ENCODE measurements at places on chromosomes 6 and 20.

GRCh38 chr20:20531283-20531682 lies 163.4 kb downstream of the INSM1 start:
- H3K36me3 ChIP-seq = peaks cover 35% of the 10 kb centered on the region
- no peak overlapping the region for H3K27ac ChIP-seq
- H3K4me1 ChIP-seq = peaks cover 3% of the 10 kb centered on the region
- no peaks in the 10 kb centered on the region for H3K27me3 ChIP-seq
- no peak for DNase-seq
- no peak overlapping the region for H3K4me3 ChIP-seq

- no peak for DNase-seq
- no peak overlapping the region for H3K27ac ChIP-seq
- no peak overlapping the region for H3K4me3 ChIP-seq
- no peaks in the 10 kb centered on the region for H3K36me3 ChIP-seq
Observed at GRCh38 chr6:106056746-106057390, 29.3 kb upstream of the PRDM1 start.

DNA sequence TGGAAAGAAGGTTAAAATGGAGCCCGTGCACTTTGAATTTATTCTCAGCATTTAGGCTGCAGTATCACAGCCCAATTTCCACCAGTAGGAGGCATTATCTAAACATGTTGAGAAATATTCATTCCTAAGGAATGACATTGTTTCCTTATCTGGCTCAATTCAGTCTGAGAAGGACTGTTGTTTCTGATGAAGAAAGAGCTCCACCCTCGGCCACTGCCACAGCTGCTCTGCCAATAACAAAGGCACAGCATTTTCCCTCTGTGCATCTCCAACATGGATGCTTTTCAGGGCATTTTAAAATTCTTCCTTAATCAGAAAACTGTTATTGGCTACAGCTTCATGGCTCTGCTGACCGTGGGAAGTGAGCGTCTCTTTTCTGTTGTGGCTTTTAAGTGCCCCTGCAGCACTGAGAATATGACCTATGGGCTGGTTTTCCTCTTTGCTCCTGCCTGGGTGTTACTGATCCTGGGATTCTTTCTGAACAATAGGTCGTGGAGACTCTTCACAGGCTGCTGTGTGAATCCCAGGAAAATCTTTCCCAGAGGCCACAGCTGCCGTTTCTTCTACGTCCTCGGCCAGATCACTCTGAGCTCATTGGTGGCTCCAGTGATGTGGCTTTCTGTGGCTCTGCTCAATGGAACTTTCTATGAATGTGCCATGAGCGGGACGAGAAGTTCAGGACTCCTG lies at the start of gene CALHM5:
Gene CALHM5 (plus strand): TSS at position 216 of the 687 bp plus-strand sequence. CDS start 58 bp downstream, at position 274.
- H3K27me3 ChIP-seq = no peaks in the 10 kb centered on the region
- H3K4me1 ChIP-seq = peaks cover 34% of the 10 kb centered on the region
- H3K4me3 ChIP-seq = peak within 1 kb of the TSS; percentile 64

DNA sequence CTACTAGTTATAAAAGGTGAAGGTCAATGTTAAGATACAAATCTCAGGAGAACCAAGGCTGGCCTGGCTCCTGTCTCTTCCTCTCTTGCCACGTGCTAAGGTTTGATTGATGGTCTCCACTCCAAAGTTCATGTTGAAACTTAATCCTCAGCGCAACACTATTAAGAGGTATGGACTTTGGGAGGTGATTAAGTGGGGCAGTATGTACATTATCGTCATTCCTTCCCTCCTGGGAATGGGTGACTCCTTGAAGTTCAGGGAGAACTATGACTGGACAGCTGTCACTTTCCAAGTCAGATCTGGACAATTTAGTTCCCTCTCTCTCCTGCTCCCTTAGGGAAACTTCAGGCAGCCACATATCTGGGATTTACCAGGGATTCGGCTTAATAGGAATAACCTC lies 50.5 kb downstream of the KCNK5 start:
- H3K36me3 ChIP-seq = peaks cover 43% of the 10 kb centered on the region
- peak overlapping the region; percentile 29 for H3K27ac ChIP-seq
- no peak overlapping the region for H3K4me3 ChIP-seq
- H3K4me1 ChIP-seq = no peaks in the 10 kb centered on the region

GRCh38 chr6:44685213-44685612 lies 297.7 kb downstream of the CDC5L start:
- DNase-seq = no peak
- H3K36me3 ChIP-seq = no peaks in the 10 kb centered on the region
- no peaks in the 10 kb centered on the region for H3K27me3 ChIP-seq
- H3K4me1 ChIP-seq = no peaks in the 10 kb centered on the region
- no peak overlapping the region for H3K4me3 ChIP-seq

- H3K4me3 ChIP-seq = no peak overlapping the region
- H3K4me1 ChIP-seq = peaks cover 13% of the 10 kb centered on the region
- no peak for DNase-seq
- H3K27ac ChIP-seq = no peak overlapping the region
Observed at GRCh38 chr6:116447052-116447451, 14.1 kb upstream of the CALHM6 start.

DNA sequence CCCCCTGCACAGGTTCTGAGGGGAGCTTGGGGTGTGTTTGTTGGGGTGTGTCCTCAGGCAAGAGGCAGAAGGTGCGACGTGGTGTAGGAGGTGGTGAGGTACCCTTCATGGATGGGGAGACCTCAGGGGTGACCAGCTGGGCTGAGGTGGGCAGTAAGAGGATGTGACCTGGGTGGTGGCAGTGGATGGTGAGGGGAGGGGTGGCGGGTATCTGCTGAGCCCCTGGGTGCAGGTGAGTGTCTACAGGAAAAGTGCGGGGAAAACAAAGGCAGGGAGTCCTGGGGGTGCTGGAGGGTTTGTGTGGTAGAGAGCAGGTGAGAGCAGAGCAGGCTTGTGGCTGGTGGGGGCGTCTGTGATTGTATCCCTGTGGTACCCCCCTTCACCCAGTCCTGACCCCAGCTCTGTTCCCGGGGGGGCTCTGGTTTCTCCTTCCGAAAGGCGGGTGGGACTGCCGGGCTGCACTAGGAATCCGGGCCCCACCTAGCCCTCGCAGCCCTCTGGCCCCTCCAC lies 631 bp downstream of the RAET1L start:
- no peaks in the 10 kb centered on the region for H3K4me1 ChIP-seq
- no peak for DNase-seq
- no peaks in the 10 kb centered on the region for H3K36me3 ChIP-seq
- no peak overlapping the region for H3K27ac ChIP-seq

DNA sequence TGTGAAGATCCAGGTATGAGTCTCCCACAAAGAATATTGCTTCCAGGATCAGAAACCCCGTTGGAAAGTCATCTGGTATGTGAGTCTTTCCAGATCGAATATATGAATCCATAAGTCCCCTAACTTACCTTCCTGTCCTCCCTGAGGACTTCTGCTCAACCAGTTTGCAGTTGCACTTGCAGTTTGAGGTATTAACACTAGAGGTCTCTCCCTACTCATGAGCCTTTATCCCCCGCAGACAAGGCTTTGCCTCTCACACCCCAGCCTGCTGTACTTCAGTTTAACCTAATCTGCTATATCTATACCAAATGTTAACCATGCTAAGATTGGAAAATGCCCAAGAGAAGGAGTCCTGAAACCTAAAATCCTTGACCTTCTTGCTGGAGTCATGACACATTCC lies 135.3 kb upstream of the DEFB112 start:
- H3K4me1 ChIP-seq = no peaks in the 10 kb centered on the region
- no peak for DNase-seq
- H3K27ac ChIP-seq = no peak overlapping the region
- no peaks in the 10 kb centered on the region for H3K36me3 ChIP-seq

DNA sequence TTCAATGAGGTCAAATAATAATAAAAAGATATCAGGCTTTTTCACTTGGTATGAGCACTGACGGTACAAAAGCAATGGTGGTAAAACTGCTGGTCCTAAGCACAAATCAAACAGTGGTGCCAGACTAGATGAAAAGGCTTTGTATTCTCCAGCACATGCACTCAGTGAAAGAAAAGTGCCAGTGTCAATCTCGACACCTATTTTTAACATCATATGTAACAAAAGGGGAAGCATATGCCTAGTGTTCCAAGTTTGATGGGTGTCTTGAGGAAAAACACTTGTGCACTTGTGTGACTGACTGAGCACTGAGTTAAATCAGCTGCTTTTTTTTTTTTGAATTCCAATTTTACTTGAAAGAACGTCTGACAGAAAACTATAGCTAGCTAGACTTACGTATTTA lies 27.3 kb downstream of the MED23 start:
- no peak overlapping the region for H3K4me3 ChIP-seq
- H3K27ac ChIP-seq = no peak overlapping the region
- H3K27me3 ChIP-seq = no peaks in the 10 kb centered on the region

- no peak for DNase-seq
- no peaks in the 10 kb centered on the region for H3K36me3 ChIP-seq
- no peak overlapping the region for H3K27ac ChIP-seq
- no peak overlapping the region for H3K4me3 ChIP-seq
- H3K4me1 ChIP-seq = peaks cover 14% of the 10 kb centered on the region
- H3K27me3 ChIP-seq = no peaks in the 10 kb centered on the region
Observed at GRCh38 chr6:17466707-17467106, 73.3 kb downstream of the CAP2 start.

GRCh38 chr20:22833851-22834250 lies 201.3 kb upstream of the SSTR4 start:
- no peak for DNase-seq
- H3K27me3 ChIP-seq = no peaks in the 10 kb centered on the region
- H3K4me3 ChIP-seq = no peak overlapping the region
- no peak overlapping the region for H3K27ac ChIP-seq
- no peaks in the 10 kb centered on the region for H3K36me3 ChIP-seq
- no peaks in the 10 kb centered on the region for H3K4me1 ChIP-seq

GRCh38 chr6:64483956-64484499 lies 848.4 kb downstream of the PHF3 start:
- no peaks in the 10 kb centered on the region for H3K36me3 ChIP-seq
- DNase-seq = no peak
- no peaks in the 10 kb centered on the region for H3K27me3 ChIP-seq
- no peaks in the 10 kb centered on the region for H3K4me1 ChIP-seq
- H3K27ac ChIP-seq = no peak overlapping the region

DNA sequence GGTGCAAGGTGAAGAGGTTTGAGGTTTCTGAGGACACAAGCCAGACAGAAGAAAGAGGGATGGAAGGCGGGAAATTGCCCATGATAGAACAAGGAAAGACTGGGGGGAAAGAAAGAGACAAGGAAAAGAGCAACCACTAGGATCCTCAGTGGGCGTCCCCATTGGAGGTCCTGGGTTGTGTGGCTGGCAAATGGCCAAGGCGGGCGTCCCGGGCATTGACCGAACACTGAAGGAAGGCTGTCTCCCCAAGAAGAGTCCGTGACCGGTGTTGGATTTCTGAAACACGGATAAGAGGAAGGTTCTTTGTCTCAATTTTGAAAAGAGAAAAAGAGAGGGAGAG lies 746.6 kb upstream of the ADGRB3 start:
- no peaks in the 10 kb centered on the region for H3K27me3 ChIP-seq
- no peak overlapping the region for H3K4me3 ChIP-seq
- H3K4me1 ChIP-seq = no peaks in the 10 kb centered on the region
- no peak for DNase-seq

DNA sequence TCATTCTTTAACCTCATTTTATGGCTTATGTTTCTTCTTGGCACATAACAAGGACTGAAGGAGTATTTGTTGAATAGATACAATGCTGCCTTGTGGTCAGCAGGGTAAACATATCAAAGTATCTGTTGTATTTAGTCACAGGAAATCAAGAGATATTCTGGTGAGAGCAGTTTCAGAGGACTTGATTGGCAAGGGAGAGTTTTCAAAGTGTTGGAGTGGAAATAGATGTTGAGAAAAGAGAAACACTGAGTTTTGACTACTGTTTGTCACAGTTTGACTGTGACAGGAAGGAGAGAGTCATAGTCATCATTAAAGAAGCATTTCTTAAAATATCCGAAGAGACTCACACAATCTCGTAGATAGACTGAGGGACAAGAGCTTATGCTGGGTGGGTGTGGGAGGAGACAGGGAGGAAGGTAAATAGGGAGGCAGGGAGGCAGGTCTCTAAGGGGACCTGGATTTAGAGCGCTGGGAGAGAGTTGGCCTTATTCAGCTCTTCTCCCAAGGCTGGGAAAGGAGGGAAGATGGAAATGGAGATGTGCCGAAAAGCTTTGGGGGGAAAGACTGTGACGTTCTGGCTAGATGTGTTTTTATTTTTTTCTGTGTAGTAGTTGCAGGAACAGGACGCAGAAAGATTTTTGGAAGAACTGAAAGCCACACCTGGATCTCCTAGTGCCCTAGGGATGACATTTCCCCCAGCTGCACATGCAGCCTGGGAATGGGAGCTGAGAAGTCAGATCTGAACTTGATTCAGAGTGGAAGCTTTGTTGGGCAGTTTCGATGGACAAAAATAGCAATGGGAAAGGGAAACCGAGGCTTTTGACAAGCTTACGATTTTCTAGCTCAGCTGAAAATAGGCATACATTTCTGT lies 65.0 kb upstream of the IFNGR1 start:
- no peaks in the 10 kb centered on the region for H3K36me3 ChIP-seq
- H3K4me3 ChIP-seq = no peak overlapping the region
- no peak overlapping the region for H3K27ac ChIP-seq
- H3K27me3 ChIP-seq = no peaks in the 10 kb centered on the region
- H3K4me1 ChIP-seq = no peaks in the 10 kb centered on the region

- H3K27me3 ChIP-seq = no peaks in the 10 kb centered on the region
- no peaks in the 10 kb centered on the region for H3K36me3 ChIP-seq
- H3K4me1 ChIP-seq = no peaks in the 10 kb centered on the region
- DNase-seq = no peak
- H3K27ac ChIP-seq = no peak overlapping the region
Observed at GRCh38 chr6:118335325-118335816, 212.7 kb upstream of the PLN start.

DNA sequence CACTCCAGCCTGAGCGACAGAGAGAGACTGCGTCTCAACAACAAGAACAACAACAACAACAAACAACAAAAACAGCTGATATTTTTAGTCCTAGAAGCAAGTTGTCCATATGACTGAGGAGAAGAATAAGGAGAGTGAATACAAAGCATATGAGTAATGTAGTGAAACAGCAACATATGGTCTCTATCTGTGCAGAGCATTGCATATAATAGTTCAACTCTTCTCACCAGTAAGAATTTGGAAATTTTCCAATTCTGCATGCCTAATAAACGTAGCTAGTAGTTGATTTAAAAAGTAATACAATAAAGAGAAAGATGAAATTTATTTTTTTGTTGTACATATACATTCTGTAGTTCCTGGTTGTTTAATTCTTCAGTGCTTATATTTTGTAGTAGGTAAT lies 129.7 kb upstream of the FAM83B start:
- no peak overlapping the region for H3K4me3 ChIP-seq
- no peaks in the 10 kb centered on the region for H3K36me3 ChIP-seq
- no peak for DNase-seq
- peaks cover 11% of the 10 kb centered on the region for H3K4me1 ChIP-seq
- H3K27ac ChIP-seq = no peak overlapping the region

DNA sequence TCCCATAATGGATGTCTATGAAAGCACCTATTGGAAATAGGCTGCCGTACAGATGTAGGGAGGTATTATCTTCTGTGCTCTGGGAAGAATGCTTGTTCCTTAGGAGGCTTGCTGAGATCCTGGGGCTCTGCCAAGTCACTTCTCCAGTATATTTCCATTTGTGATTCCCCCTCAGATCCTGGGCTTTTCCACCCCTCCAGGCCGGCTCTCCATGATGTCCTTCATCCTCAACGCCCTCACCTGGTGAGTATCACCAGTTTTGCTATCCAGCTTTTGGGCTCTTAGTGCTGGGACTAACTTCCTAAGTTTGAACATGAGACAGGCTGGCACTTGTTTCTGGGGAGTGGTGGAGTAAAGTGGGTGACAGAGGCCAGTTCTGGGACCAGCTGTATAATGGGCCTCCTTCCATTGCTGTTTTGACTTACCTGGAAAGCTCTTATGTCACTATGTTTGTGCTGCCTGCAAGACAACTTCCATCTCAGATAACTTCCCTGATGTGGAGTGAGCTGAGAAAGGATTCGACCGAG lies 2.6 kb downstream of the SYS1 start:
- H3K4me3 ChIP-seq = no peak overlapping the region
- no peaks in the 10 kb centered on the region for H3K27me3 ChIP-seq
- H3K36me3 ChIP-seq = peaks cover 7% of the 10 kb centered on the region
- H3K27ac ChIP-seq = no peak overlapping the region
- no peak for DNase-seq
